ENCODE measurements at places on chromosomes 2 and 18.

- no peak for DNase-seq
Measured at GRCh38 chr2:72367530-72368225, 220.0 kb upstream of the CYP26B1 start.

DNA sequence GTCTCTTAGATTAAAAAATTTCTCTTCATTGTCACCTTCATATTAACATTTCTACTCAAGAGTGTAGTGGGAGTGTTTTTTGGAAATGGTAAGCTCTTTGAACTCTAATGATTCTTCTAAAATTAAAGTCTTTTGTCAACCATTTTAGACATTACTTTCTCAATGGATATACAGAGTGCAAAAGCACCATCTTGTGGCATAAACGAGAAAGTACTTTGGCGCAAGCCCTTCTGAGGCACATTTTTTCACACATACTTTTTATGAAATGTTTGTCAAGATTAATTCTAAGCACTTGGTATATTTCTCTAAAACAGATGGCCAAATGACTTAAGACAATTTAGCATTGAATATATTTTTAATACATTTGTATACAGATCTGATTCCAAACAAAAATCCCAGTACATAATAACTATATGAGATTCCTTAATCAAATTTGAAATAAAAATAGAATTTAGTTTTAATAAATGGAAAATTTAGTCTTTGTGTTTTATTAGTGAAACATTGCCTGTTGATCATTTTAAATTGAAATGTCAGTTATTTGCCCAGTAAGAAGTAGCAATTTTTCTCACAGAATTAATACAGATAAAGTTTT is 63.3 kb upstream of the GALNT5 start:
- peak; percentile 2 for DNase-seq

DNA sequence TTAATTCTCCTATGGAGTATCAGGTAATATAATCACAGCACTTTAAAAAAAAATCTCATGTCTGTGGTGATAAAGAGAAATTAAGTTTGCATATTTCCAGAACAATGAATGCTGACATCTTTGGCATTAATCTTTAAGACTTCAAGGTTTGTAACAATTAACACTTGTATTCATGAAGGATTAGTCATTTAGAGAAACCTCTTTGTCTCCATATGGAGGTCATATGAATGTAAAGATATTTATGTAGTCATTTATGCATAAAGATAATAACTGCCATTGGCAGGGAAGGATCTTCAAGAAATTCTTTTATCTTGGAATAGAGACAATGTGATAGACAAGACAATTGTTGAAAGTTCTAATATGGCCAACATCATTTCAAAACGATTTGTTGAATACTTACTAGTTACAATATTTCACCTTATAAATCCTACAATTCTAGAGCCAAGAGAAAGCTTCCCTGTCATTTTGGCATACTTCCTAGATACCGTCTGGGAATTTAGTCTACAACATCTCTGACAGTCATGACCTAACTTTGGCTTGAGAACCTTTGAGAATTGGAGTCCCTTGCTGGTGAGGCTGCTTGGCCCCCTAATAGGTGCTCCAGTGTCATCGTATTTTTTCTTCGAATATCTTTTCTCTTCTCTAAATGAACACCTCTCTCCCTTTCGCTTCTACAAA is 33.6 kb downstream of the RASGRP3 start:
- no peak for DNase-seq

DNA sequence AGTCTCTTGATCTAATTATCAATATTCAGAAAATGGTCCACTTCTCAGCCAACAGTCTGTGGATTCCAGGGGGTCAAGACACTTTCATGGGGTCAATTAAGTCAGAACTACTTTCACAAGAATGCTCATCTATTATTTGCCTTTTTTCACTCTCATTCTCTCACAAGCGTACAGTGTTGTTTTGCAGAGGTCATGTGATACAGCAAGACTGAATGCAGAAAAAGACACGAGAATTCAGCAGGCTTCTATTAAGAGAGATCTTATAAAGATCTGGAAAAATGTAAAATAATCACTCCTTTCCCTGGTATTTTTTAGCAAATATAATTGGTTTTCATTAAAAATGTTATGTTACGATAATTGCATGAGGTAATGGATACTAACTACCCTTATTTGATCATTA is 8.7 kb downstream of the RPRD1A start:
- no peak for DNase-seq

DNA sequence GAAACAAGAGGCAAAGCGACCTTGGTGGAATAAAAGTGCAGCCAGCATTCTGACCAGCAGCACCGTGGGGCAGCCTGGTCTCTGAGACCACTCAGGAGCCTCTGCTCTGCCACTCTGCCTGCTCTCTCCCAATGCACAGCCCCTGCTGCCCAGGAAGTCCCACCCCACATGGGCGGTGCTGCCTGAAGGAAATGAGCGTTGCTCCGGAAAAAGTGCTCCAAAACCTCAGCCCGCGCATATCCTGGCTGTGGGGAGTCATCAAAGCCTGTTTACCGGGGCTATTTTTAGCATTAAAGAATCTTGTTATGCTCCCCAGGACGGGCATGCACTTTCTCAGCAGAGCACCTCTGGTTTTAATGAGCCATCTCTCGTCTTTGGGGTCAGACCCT is 54.5 kb downstream of the EPAS1 start:
- DNase-seq: peak; percentile 81

DNA sequence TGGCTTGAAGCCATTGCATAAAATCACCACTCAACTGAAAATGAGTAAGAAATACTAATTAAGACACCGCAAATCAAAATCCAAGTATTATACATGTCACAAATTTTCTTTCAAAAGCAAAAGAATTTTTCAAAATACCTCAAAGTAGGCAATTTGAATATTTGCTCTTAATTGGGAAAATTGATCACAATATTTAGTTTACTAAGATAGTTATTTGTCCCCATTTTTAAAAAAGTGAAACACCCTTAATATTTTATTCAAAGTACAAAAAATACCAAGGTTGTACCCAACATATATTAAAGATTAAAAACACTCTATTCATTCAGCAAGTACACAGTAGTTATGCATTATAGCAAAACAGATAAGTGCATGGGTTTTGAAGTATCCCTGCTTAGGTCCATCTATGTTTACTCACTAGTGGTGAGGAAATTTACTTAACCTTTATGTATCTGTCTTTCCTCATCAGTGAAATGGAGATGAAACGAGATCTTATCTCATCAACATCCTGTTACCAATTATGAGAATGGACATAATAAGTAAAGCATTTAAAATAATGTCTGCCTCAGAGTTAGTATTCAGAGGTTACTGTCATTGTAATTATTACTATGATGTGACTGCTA is 35.1 kb downstream of the VPS54 start:
- DNase-seq: no peak

DNA sequence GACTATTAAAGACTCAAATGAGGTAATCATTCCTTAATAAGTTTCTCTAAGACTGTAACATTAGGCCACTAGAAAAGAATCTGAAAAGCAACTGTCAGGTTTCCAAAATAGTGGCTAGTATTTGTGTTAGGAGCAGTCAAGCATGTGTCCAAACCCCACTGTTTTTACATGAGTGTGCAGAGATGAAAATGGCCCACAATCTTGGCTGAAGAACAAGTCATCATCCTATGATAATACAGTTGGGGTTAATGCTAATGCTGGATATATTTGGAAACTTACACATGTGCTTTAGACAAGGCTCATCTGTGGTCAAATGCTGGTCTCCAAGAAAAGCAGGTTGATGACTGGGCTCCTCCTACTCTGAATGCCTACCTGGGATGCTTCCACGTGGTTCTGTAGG is 73.6 kb downstream of the MAIP1 start:
- no peak for DNase-seq

- no peak for DNase-seq
Measured at GRCh38 chr2:170420961-170421687, 243.2 kb downstream of the MYO3B start.

DNA sequence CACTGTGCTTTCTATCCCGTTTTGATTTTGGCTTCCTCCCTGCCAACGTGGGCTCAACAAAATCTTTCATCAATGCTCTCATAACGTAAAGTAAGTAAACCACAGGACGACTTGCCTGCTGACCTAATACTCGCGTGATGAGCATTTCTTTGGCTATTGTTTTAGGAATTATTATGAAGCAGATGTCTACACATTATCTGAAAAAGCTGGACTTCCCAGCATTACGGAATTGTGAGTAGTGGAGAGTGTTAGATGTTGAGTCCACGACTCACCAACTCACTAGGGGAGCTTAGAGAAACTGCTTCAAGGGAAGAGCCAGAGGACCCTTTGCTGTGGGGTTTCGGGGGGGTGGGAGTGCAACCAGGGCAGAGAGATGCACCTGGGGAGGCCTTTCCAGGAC is 21.9 kb downstream of the HJURP start:
- no peak for DNase-seq
